Activated T-helper 9 cell treated with anti-CD3 and anti-CD28 coated beads, Interleukin-2, amount 50 U/mL, for 16 hours (primary cell): ENCODE measurements at places on chromosomes 7 and 10.

- no peak for DNase-seq
Measured at GRCh38 chr7:73822319-73823173, 8.2 kb upstream of the CLDN4 start.

- DNase-seq: no peak
Measured at GRCh38 chr10:72611783-72612182, 14.1 kb downstream of the MICU1 start.

DNA sequence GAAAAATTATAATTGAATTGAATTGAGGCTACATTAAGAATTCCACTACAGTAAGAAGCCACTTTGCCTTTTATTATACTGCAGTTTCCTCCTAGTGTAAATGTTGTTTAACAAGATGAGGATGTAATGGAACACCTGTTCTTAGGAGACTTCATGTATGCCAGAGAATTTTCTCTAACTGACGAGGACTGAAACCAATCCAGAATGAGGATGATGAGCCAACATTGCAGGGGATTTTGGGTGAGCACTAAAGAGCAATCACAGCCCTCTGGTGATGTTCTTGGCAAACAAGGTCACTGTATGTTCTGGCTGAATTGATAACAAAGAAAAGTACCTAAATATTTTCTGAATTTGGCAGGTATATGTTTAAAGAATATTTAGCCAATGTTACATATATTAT, 60.9 kb downstream of the RELN start:
- DNase-seq: no peak

DNA sequence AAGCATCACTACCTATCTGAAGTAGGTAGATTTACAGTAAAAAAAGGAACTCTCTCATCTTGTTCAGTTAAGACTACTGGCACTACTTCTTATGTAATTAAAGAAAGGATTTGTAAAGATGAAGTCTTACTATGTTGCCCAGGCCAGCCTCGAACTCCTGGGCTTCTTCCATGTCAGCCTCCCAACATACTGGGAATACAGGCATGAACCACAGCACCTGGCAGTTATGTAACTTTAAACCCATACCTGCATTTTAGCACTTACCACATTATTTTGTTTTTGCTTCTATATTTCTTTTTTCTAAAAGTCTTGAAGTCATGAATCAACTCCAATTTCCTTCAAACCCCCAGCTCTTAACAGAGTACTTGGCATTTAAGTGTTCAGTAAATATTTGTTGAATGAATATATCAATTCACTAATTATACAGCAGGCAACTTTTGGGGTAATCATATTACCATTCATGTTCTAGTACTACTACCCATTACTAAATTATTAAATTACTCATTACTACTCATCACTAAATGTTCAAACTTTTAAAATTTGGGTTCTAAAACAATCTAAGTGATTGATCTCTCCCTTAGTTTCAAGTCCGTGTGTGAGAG, 31.6 kb upstream of the CCDC71L start:
- DNase-seq: no peak

- DNase-seq: no peak
Measured at GRCh38 chr7:117759950-117760640, 113.1 kb downstream of the CTTNBP2 start.

DNA sequence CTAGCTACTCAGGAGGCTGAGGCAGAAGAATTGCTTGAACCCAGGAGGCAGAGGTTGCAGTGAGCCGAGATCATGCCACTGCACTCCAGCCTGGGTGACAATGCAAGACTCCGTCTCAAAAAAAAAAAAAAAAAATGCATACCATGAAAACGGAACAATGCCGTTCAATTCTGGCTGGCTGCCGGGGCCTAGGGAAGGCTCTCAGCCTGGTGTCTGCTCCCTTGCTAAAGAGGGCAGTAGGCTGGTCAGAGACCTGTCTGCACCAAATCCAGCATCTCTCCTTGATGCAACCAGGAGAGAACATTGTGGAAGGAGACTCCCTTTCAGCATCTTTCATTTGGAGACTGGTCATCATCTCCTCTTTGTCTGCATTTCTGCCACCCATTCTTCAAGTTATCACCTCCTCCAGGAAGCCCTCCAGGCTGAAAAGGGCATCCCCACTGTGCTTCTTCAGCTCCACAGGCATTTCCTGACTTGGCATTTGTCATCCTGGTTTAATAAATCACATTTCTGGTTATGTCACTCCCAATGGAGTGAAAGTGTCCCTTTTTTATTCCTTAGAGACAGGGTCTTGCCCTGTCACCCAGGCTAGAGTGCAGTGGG, 24.7 kb downstream of the MYL10 start:
- no peak for DNase-seq

DNA sequence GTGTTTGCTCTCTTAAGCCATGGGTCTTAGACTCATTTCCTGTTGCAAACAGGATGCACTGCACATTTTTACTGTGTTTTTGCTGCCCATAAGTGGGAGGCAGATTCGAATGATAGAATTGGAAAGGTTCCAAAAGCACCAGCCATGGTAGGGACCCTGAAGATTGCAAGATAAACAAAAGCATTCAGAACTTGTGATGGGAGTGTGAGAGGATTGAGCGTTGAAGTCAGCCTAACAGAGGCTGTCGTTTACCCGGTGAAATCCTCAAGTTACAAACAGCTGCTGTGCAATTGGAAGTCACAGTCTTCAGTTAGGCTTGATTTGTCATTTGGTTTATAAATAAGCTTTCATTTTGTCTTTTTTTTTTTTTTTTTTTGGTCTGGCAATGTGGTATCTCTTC, 192.7 kb upstream of the MKI67 start:
- no peak for DNase-seq

GRCh38 chr7:1553512-1554210, 2.3 kb downstream of the TMEM184A start:
- DNase-seq: no peak

- no peak for DNase-seq
Measured at GRCh38 chr7:143288836-143289235, 685 bp downstream of the CASP2 start.

GRCh38 chr10:98041352-98042043, 11.1 kb upstream of the CRTAC1 start:
- peak; percentile 7 for DNase-seq

- DNase-seq: no peak
Measured at GRCh38 chr7:25481891-25482290, 253.6 kb upstream of the NPVF start.

DNA sequence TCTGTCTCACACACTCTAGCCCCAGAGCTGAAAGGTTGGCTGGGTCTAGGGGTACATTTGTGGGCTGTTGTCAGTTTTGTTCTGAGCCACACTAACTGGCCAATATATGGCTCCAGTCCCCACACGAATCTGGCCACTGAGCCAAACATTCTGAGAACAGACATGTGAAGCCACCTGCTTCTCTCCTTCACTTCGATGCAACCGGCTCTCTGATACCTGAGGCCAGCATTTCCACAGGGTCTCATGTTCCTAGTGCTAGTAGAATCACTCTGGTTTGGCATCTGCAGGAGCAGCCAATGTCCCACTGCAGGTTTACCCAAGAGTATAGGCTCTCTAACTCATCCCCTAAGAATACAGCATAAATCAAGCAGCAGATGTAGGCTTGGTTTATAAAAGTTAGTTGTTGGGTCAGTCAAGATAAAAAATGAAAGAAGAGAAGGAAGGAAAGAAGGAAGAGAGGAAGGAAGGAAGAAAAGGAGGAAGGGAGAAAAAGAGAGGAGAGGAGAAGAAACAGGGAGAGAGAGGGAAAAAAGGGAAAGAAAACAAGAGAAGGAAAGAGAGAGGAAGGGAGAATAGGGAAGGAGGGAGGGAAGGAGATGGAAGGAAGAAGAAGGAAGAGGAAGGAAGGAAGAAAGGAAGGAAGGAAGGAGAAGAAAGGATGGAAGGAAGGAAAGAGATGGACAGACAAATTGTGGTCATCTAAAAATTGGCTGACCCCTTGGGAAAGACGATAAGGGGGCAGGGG, 75.1 kb downstream of the STRA8 start:
- DNase-seq: no peak

DNA sequence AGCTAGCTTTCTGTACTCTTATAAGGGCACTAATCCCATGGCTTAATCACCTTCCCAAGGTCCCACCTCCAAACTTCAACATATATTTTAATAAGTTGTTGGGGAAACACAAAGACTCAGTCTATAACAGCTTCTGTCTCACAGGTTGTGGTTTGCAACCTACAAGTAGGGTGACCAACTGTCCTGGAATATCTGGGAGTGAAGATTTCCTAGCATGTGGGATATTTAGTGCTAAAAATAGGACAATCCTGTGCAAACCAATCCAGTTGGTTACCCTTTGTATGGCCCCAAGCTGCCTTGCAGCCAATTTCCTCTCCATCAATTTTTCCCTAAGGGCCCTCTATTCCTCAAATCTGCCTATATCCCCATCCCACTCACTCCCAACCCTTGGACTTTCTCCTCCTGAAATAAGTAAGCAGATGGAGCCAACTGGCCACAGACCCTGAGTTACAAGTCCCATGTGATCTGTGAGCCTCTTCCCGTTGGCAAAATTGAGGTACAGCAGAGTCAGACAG, 82.3 kb downstream of the FAM13C start:
- no peak for DNase-seq

DNA sequence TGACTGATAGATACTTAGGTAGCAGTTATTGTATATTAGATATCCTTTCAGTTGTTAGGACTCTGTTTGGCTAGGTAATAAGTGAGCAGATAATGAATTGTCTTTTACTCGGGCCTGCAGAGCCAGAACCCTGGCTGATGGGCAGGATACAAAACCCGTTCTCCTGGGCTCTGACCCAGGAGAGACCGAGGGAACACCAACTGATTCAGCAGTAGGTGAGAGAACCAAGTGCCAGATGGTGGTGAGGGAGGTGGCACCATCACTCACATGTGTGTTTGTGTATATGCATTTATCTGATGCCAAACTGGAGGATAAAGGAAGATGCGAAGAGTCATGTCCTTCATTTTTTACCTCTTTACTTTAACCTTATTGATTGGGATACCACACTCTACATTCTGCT, 115.7 kb upstream of the SAMD8 start:
- no peak for DNase-seq

- no peak for DNase-seq
Measured at GRCh38 chr10:71241114-71241829, 28.9 kb downstream of the UNC5B start.

- no peak for DNase-seq
Measured at GRCh38 chr7:211715-212058, 19.3 kb downstream of the FAM20C start.

- no peak for DNase-seq
Measured at GRCh38 chr10:77700086-77700485, 62.5 kb upstream of the KCNMA1 start.

DNA sequence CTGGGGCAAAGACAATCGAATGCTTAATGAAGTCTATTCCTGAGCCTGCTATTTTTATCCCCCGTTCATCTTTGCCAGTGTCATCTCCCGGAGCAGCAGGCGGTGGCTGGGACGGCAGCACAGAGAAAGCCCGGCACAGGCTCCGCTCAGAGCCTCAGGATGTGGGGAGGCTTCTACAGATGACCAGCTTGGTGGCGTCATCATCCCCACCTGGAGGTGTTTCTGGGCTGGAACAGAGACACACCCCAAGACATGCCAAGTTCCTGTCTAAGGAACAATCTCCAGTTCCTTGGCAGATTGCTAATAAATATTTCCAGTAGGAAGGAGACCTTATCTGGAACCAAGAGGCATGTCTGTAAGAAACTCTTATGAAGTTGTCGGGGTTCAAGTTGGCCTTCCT, 552.4 kb upstream of the MGMT start:
- no peak for DNase-seq

- DNase-seq: no peak
Measured at GRCh38 chr10:54800741-54801421, at the start of gene PCDH15. PCDH15 (minus strand) TSS chr10:54801231; CDS start chr10:54664262, 136,969 bp downstream.

GRCh38 chr7:97025983-97026714, 1.5 kb upstream of the DLX5 start:
- DNase-seq: no peak

GRCh38 chr7:20401861-20402746, 71.4 kb downstream of the ITGB8 start:
- no peak for DNase-seq

- DNase-seq: no peak
Measured at GRCh38 chr10:74293686-74294371, 142.8 kb downstream of the ADK start.

GRCh38 chr7:100547872-100548271, 8.9 kb downstream of the AGFG2 start:
- DNase-seq: no peak

- DNase-seq: no peak
Measured at GRCh38 chr7:155224116-155224811, 73.4 kb upstream of the INSIG1 start.

DNA sequence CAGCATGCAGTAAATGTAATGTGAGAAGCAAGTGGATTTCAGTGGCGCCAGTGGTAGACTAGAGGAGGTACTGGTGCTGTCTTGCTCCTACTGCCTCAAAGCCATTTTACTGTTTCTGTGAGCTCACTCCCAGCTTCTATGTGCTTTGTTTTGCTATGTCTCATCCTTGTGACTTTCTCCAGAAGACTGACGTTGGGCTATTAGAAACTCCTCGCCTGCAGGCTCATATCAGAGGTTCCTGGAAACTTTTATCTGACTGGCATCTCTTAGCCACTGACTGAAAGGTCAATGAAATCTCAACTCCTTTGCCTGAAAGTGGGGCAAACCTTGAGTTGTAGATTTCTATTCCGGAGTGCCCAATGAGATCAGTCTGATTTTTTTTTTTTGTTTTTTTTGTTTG, 66.4 kb upstream of the SORCS1 start:
- DNase-seq: no peak

DNA sequence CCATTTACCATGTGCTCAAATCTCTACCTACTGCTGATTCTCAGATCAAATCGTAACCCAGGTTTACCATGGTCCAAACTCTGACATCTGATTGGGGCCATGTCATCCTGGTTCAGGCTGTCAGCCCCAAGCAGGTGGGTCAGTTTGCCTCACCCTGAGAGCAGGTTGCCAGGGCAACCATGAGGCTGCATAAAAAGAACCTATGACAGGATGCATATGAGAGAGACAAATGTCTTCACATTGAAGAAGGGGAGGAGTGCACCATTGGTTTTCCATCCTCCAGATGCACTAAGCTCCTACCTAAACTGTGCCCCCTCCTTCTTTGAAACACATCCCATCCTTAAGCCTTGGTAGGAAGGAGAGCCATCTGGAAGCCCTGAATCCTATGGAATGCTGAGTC, 10.2 kb downstream of the PRSS1 start:
- DNase-seq: no peak

GRCh38 chr7:141928845-141929195, 12.6 kb downstream of the OR9A4 start:
- no peak for DNase-seq

DNA sequence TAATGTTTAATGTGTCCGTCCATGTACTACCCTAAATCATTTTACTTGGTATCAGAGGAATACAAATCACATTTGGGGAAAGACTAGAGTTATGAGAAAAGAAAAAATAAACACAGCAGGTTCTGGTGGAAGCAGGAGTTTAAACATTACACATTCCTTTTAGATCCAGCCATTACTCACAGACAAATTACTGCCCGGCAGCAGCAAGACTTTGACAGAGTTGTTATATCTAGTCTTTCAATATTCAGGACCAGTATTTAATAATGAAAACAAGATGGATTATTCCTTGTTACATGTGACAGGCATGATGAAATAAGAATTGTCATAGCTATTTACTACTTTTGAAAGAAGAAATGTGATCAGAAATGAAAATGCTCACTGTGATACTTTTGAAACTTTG, 131.8 kb upstream of the GNAI1 start:
- DNase-seq: no peak
